ENCODE measurements at places on chromosomes 16 and 17. TPM values are rescaled to one million over a fixed set of nuclear protein-coding genes. Genes with fewer than 3 reads are reported as not detected.

PIGQ gene
- total RNA-seq = 35.5 TPM

IGSF6 gene
- not detected for total RNA-seq

C17orf100 gene
- total RNA-seq = 3.0 TPM

WSCD1 gene
- 3.6 TPM for total RNA-seq

CCL1 gene
- not detected for total RNA-seq

ALDH3A1 gene
- total RNA-seq = 1,194 TPM

C17orf113 gene
- total RNA-seq = 0.97 TPM

CES3 gene
- total RNA-seq = 3.0 TPM

OR1A1 gene
- not detected for total RNA-seq

CARD14 gene
- total RNA-seq = 0.22 TPM

TIGD7 gene
- total RNA-seq = 0.94 TPM

RGS11 gene
- 2.3 TPM for total RNA-seq

CMTM2 gene
- total RNA-seq = not detected

CLDN9 gene
- 0.43 TPM for total RNA-seq

MFSD6L gene
- not detected for total RNA-seq

ZG16 gene
- not detected for total RNA-seq

GAST gene
- 0.50 TPM for total RNA-seq

HOXB2 gene
- 0.34 TPM for total RNA-seq

ADAMTS18 gene
- total RNA-seq = 0.01 TPM

MT1A gene
- 30.3 TPM for total RNA-seq

ZSCAN10 gene
- not detected for total RNA-seq

ABAT gene
- total RNA-seq = 0.29 TPM
